ENCODE measurements at places on chromosomes 7 and 10. TPM values are rescaled to one million over a fixed set of nuclear protein-coding genes. Genes with fewer than 3 reads are reported as not detected.

C10orf143 gene
- total RNA-seq, result 2.9 TPM

TLX1 gene
- total RNA-seq, result not detected

ADAMTS14 gene
- 4.1 TPM for total RNA-seq

UPK3BL2 gene
- total RNA-seq, result 12.1 TPM

GHRHR gene
- not detected for total RNA-seq

PRSS37 gene
- total RNA-seq, result not detected

GPR22 gene
- not detected for total RNA-seq

ATE1 gene
- 33.0 TPM for total RNA-seq

TFAM gene
- 52.7 TPM for total RNA-seq

WAPL gene
- total RNA-seq, result 43.3 TPM

DNA sequence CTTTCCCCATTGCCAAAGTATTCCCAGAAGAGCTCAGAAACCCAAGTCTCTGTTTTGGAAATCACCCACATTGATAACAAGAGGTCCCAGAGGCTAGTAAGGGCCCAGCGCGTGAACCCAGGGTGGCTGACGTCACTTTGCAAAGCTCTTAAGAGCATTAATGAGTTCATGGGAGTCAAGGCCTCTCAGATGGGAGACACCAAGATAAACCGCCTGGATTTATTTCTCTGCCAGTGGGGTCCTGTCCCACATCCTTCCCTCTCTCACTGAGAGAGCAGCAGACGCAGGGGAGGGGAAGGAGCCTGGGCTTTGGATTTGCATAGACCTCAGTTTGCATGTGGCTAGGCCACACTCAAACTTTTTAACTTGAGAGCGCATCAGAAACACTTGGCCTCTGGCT lies 184.8 kb upstream of the PDE1C start:
- no peak overlapping the region for H3K27ac ChIP-seq
- no peak overlapping the region for H3K4me3 ChIP-seq
- H3K36me3 ChIP-seq, result no peaks in the 10 kb centered on the region
- H3K4me1 ChIP-seq, result peaks cover 13% of the 10 kb centered on the region
- peaks cover 5% of the 10 kb centered on the region for H3K27me3 ChIP-seq
- DNase-seq, result no peak

- peaks cover 2% of the 10 kb centered on the region for H3K27me3 ChIP-seq
- no peak overlapping the region for H3K4me3 ChIP-seq
- peaks cover 32% of the 10 kb centered on the region for H3K4me1 ChIP-seq
- peaks cover 15% of the 10 kb centered on the region for H3K36me3 ChIP-seq
- no peak overlapping the region for H3K27ac ChIP-seq
Measured at GRCh38 chr7:128835790-128836641, 5.8 kb downstream of the FLNC start.

- H3K4me1 ChIP-seq, result peaks cover 2% of the 10 kb centered on the region
- H3K4me3 ChIP-seq, result no peak overlapping the region
- H3K36me3 ChIP-seq, result peaks cover 2% of the 10 kb centered on the region
- no peak overlapping the region for H3K27ac ChIP-seq
- no peaks in the 10 kb centered on the region for H3K27me3 ChIP-seq
- no peak for DNase-seq
Measured at GRCh38 chr10:52297747-52298146, 16.3 kb upstream of the DKK1 start.

DNA sequence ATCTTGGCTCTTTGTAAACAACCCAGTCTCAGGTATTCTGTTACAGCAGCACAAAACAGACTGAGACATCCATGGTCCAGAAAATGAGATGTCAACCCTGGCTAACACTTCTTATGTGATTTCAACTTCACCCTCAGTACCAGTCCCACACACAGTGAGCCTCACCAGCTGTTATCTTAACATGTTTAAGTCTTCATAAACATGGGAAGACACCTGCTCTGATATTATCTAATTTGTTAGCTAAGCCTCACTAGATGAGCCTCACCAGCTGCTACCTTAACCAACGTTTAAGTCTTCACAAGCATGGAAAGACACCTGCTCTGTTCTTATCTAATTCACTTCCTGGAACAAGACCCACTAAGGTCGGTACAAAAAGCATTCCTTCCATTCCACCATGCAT lies 130.8 kb downstream of the CALN1 start:
- peaks cover 31% of the 10 kb centered on the region for H3K27me3 ChIP-seq
- no peak overlapping the region for H3K27ac ChIP-seq
- DNase-seq, result no peak
- no peaks in the 10 kb centered on the region for H3K4me1 ChIP-seq
- no peak overlapping the region for H3K4me3 ChIP-seq
- no peaks in the 10 kb centered on the region for H3K36me3 ChIP-seq

DNA sequence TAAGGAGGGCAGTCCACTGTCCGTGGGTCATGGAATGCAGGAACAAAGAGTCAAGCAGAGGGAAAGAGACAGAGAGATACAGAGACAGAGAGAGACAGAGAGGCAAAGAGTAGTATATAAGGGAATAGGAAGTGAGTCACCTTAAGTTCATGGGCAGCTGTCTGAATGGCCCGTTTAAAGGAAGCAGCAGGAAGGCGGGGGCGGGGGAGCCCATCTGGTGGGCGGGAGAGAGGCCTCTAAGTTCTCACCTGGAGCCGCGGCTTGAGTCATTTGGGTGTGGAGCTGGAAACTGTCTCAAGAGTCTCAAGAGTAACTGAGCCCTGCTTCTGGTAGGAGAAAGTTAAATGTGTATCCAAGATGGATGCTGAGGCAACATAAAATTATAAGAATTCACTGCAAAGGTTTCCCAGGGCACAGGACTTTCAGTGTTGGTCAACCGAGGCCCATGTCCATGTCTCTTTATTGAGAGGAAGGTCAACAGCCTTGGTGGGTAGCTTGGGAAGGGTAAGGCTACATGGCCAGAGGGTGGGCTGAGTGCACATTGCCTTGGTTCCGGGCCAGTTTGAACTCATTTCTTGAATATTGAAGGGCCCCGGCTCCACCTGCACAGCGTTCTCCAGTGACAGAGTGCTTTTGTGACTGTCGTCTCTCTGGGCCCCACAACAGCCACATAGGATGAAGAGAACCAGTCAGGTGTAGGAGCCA lies 85.5 kb upstream of the CACUL1 start:
- no peaks in the 10 kb centered on the region for H3K36me3 ChIP-seq
- DNase-seq, result no peak
- peaks cover 36% of the 10 kb centered on the region for H3K4me1 ChIP-seq

DNA sequence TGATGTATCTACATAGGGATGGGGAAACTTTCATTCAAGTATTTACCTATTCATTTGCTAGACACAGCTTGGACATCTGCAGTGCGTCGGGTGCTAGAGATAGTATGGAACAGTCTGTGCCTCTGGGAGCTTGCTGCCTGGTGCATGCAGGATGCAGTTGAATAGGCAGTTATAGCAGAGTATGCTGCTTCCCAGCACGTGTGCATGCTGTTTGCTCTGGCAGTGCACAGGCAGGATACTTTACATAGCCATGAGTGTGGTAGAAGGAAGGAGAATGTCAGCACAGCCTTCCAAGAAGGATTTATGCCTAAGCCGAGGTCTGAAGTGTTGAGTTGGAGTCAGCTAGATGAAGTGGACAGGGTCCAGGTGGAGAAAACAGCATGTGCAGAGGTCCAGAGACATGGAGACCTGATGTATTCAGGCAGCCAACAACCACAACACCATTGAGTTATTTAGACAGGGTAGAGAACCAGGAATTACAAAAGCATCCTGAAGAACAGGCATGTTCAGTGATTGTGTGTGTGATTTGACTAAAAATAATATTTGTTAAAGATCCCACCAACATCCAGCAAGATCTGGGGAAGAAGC lies 8.1 kb downstream of the MAP3K8 start:
- H3K27me3 ChIP-seq, result no peaks in the 10 kb centered on the region
- H3K4me3 ChIP-seq, result no peak overlapping the region
- no peak for DNase-seq
- no peak overlapping the region for H3K27ac ChIP-seq

- peaks cover under 1% of the 10 kb centered on the region for H3K36me3 ChIP-seq
- no peak overlapping the region for H3K27ac ChIP-seq
- H3K4me3 ChIP-seq, result no peak overlapping the region
- no peak for DNase-seq
- no peaks in the 10 kb centered on the region for H3K27me3 ChIP-seq
Measured at GRCh38 chr10:121260377-121260776, 337.9 kb downstream of the FGFR2 start.

GRCh38 chr7:49791088-49791741 lies 17.8 kb downstream of the VWC2 start:
- H3K4me3 ChIP-seq, result no peak overlapping the region
- H3K27ac ChIP-seq, result no peak overlapping the region
- no peak for DNase-seq

GRCh38 chr10:63744060-63744941 lies 223.1 kb downstream of the REEP3 start:
- no peaks in the 10 kb centered on the region for H3K27me3 ChIP-seq
- H3K36me3 ChIP-seq, result no peaks in the 10 kb centered on the region
- H3K4me1 ChIP-seq, result peaks cover 11% of the 10 kb centered on the region
- no peak overlapping the region for H3K4me3 ChIP-seq
- H3K27ac ChIP-seq, result no peak overlapping the region

DNA sequence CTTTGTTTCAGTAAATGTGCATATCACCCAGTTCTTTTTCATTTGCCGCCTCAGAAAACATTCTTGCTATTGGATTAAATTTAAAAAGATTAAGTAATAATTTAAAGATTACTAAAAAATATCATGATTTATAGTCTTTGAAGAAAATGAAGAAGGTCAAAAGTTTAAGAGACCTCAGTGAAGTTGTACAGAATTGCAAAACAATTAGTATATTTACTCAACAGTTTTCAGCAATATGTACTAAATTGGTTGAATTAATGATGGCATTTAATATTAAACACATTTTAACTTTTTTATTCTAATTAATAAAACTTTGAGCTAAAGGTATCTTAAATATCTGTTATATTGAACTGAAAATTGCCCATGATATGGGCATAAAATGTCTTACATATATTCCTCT lies 49.9 kb upstream of the KLF6 start:
- DNase-seq, result no peak
- no peaks in the 10 kb centered on the region for H3K27me3 ChIP-seq
- H3K4me3 ChIP-seq, result no peak overlapping the region
- peaks cover 43% of the 10 kb centered on the region for H3K4me1 ChIP-seq
- no peaks in the 10 kb centered on the region for H3K36me3 ChIP-seq

- no peak for DNase-seq
- peaks cover 77% of the 10 kb centered on the region for H3K36me3 ChIP-seq
Measured at GRCh38 chr7:6121141-6121540, 90.0 kb downstream of the ANKRD61 start.

DNA sequence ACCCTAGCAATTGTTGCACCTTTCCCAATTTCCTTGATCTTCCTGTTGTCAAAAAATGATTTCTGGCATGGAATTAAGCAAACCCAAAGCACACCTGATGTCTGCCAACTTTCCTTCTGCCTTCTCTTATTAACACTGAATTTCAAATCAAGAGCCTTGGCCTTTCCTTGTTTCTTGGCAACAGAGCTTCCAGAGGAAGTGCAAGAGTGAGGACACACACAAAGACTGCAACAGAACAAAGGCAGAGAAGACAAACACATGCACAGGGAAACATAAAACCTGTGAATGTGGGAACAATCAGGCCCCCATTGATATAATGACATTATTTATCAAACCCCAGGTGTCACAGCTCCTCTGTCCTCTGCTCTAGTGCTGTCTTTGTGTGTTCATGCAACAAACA lies 73.0 kb upstream of the IL6 start:
- H3K27me3 ChIP-seq, result no peaks in the 10 kb centered on the region
- no peak for DNase-seq
- no peaks in the 10 kb centered on the region for H3K36me3 ChIP-seq
- no peak overlapping the region for H3K27ac ChIP-seq
- H3K4me1 ChIP-seq, result no peaks in the 10 kb centered on the region

DNA sequence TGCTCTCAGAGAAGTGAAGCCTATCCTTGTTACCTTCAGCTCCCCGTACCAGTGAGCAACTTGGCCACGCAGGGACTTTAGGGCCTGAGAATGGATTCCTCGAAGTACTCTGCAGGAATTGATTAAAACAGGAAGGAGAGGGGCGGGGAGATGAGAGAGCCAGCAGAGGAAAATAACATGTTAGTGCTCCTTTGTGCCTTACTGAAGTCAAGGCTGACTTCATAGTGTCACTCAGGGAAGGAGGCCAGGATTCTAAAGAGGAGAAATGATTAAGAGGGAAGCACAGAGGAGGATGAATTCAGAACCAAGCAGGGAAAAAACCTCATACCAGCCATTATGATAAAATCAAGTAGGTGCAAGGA lies 195.6 kb upstream of the RHOBTB1 start:
- no peak overlapping the region for H3K27ac ChIP-seq
- no peaks in the 10 kb centered on the region for H3K27me3 ChIP-seq
- DNase-seq, result no peak
- H3K4me1 ChIP-seq, result peaks cover 23% of the 10 kb centered on the region
- H3K4me3 ChIP-seq, result no peak overlapping the region

DNA sequence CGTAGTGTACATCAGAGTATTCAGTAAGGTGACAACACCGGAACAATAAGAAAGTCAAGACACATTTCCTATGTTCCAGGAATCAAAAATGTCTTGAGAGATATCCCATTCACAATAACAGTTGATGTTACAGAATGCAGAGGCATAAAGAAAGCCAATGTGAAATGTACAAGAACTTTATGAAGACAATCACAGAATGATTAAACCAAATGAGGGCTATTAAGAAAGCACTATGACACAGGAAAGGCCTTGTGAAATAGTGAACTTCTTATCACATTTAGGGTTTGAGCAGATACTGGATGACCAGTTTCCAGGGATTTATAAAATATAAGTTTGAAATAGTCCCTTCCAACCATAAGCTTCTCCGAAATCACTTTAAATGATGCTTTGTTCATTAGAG lies 52.7 kb downstream of the VWDE start:
- DNase-seq, result no peak
- H3K27ac ChIP-seq, result no peak overlapping the region
- no peaks in the 10 kb centered on the region for H3K4me1 ChIP-seq
- no peaks in the 10 kb centered on the region for H3K27me3 ChIP-seq
- no peak overlapping the region for H3K4me3 ChIP-seq
- H3K36me3 ChIP-seq, result peaks cover 38% of the 10 kb centered on the region

GRCh38 chr7:25669281-25669781 lies 441.0 kb upstream of the NPVF start:
- H3K36me3 ChIP-seq, result no peaks in the 10 kb centered on the region
- H3K27me3 ChIP-seq, result no peaks in the 10 kb centered on the region
- H3K4me3 ChIP-seq, result no peak overlapping the region
- H3K4me1 ChIP-seq, result peaks cover 61% of the 10 kb centered on the region
- H3K27ac ChIP-seq, result no peak overlapping the region

DNA sequence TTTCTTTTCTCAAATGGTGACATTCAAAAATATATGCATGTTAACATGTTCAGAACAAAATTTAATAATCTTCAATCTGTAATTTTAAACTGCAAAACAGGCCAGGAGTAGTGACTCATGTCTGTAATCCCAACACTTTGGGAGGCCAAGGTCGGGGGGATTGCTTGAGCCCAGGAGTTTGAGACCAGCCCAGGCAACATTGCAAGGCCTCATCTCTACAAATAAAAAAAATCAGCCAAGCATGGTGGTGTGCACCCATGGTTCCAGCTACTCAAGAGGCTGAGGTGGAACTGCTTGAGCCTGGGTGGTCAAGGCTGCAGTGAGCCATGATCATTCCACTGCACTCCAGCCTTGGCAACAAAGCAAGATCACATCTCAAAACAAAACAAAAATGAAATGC lies 394.3 kb downstream of the PARD3 start:
- H3K4me3 ChIP-seq, result no peak overlapping the region
- H3K27me3 ChIP-seq, result no peaks in the 10 kb centered on the region
- no peaks in the 10 kb centered on the region for H3K36me3 ChIP-seq
- peaks cover 31% of the 10 kb centered on the region for H3K4me1 ChIP-seq
- H3K27ac ChIP-seq, result no peak overlapping the region
- no peak for DNase-seq

- peak within 1 kb of the TSS; percentile 37 for H3K27ac ChIP-seq
- DNase-seq, result no peak
- H3K4me3 ChIP-seq, result peak within 1 kb of the TSS; percentile 77
Measured at GRCh38 chr10:72087969-72088888, at the start of gene SPOCK2. Gene SPOCK2, minus strand, starts transcription at chr10:72088551. Its CDS starts 223 bp downstream, at chr10:72088328.

Measured in mesothelial cell of epicardium (in vitro differentiated cells).